Fibroblast of lung (primary cell): ENCODE measurements at places on chromosomes 6 and 20. TPM values are rescaled to one million over a fixed set of nuclear protein-coding genes. Genes with fewer than 3 reads are reported as not detected.
A peak's percentile ranks its signal among the peaks of the same experiment; 100 is the strongest.

- no peak overlapping the region for H3K4me3 ChIP-seq
- no peaks in the 10 kb centered on the region for H3K4me1 ChIP-seq
- peak; percentile 40 for DNase-seq
- H3K36me3 ChIP-seq: no peaks in the 10 kb centered on the region
- H3K27me3 ChIP-seq: no peaks in the 10 kb centered on the region
- H3K27ac ChIP-seq: no peak overlapping the region
These were observed 59.2 kb downstream of the PHF20 start for GRCh38 chr20:35831029-35831428.

DNA sequence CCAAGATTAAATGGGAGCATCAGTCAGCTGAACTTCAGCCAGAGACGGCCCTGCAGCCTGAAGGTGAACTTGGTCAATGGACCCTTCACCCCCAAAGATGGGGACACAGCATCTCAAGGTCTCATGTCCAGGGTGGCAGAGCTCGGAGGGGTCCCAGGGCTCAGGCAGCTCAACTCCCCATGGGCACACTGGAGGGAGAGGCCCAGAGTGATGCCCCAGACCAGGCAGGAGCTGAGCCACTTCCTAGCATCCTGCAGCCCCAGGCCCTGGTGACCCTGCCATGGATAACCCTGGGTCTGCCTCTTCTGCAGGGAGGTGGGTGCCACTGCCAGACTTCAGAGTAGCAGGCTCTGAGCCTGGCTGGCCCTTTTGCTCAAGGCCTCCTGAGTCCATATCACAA is 27.5 kb upstream of the EMILIN3 start:
- no peaks in the 10 kb centered on the region for H3K36me3 ChIP-seq
- no peaks in the 10 kb centered on the region for H3K27me3 ChIP-seq
- no peak overlapping the region for H3K4me3 ChIP-seq
- H3K4me1 ChIP-seq: no peaks in the 10 kb centered on the region

- no peak overlapping the region for H3K27ac ChIP-seq
- H3K27me3 ChIP-seq: no peaks in the 10 kb centered on the region
- DNase-seq: no peak
- H3K4me3 ChIP-seq: no peak overlapping the region
These were observed 129.2 kb downstream of the UNC5CL start for GRCh38 chr6:40909811-40910210.

DNA sequence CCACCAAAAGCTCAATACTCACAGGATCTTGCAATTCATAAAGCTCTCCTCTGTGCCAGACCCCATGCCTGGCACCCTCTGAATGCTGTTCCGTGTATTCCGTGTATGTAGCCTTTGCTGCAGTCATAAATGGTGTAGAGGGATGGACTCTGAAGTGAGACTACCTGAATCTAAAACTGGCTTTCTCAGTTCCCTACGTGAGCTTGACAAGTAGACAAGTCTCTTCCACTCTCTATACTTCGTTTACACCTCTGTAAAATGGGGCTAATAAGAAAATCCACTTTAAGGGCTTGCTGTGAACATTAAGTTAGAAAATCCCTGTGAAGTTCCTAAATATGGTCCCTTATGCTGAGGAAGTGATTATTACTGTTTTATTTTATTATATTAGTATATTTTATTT is 31.5 kb downstream of the PPP1R16B start:
- no peaks in the 10 kb centered on the region for H3K36me3 ChIP-seq
- no peak for DNase-seq
- H3K27me3 ChIP-seq: no peaks in the 10 kb centered on the region
- no peaks in the 10 kb centered on the region for H3K4me1 ChIP-seq
- H3K4me3 ChIP-seq: no peak overlapping the region
- H3K27ac ChIP-seq: no peak overlapping the region

GRCh38 chr6:66321017-66321416 is 614.0 kb upstream of the EYS start:
- no peaks in the 10 kb centered on the region for H3K27me3 ChIP-seq
- no peaks in the 10 kb centered on the region for H3K36me3 ChIP-seq
- no peak overlapping the region for H3K27ac ChIP-seq
- H3K4me1 ChIP-seq: no peaks in the 10 kb centered on the region

DNA sequence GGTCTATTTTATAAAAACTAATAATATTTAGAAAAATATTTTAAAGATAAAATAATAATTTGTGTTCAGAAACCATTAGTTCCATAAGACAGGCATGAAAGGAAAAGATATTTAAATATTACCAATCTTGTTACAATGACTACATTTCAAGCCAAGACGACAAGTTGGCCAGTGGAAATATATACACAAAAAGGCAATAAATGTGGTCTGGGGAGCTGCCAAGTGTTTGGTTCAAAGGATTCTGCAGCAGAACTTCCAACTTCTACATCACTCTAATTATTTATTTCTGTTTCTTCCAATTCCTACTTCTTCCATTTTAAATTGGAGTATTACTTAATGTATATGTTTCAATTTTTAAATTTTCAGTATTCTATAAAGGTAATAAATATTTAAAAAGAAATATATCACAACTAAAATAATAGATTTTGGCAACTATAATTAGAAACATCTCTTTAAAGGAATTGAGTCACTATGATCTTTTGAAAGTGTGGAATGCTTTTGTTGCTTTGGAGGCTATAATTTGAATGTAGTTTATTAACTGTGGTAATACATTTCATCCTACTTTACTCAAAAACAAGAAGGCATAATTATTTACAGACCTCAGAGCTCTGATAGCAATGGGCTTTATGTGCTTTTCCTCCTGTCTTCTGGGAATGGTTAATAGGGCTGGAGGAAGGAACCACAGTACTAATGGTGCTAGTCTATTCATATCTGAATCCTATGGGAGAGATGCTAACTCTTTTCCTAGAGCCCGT is 129.7 kb upstream of the FAM184A start:
- DNase-seq: peak; percentile 90
- no peak overlapping the region for H3K27ac ChIP-seq
- H3K4me3 ChIP-seq: no peak overlapping the region
- H3K36me3 ChIP-seq: peaks cover 2% of the 10 kb centered on the region
- H3K4me1 ChIP-seq: no peaks in the 10 kb centered on the region
- H3K27me3 ChIP-seq: no peaks in the 10 kb centered on the region

GRCh38 chr20:37407019-37407566 is 61.2 kb downstream of the SRC start:
- H3K27ac ChIP-seq: no peak overlapping the region
- H3K36me3 ChIP-seq: peaks cover 9% of the 10 kb centered on the region
- H3K4me1 ChIP-seq: peaks cover 4% of the 10 kb centered on the region
- peaks cover 26% of the 10 kb centered on the region for H3K27me3 ChIP-seq

DNA sequence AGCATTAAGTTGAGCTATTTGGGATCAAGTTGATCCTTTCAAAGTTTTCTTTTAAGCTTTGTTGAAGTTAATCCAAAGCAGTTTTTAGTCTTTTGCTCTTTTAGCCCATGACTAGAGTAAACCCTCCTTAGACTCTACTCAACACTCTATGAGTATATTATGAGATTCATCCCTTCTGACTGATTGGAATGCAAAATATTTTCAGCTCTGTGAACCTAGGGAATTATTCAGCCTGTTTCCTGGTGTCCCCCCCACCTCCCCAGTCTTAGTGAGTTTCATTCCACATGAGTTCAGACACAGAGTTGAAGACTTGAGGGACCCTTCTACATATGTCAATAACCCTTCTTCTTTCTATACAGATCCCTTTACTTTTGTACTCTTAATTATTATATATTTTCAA is 413.7 kb downstream of the RFPL4B start:
- H3K27ac ChIP-seq: no peak overlapping the region
- H3K36me3 ChIP-seq: no peaks in the 10 kb centered on the region
- DNase-seq: peak; percentile 31
- no peak overlapping the region for H3K4me3 ChIP-seq
- H3K27me3 ChIP-seq: no peaks in the 10 kb centered on the region

- no peak overlapping the region for H3K4me3 ChIP-seq
- peaks cover 6% of the 10 kb centered on the region for H3K4me1 ChIP-seq
- no peak overlapping the region for H3K27ac ChIP-seq
- H3K27me3 ChIP-seq: no peaks in the 10 kb centered on the region
- no peaks in the 10 kb centered on the region for H3K36me3 ChIP-seq
These were observed 17.2 kb upstream of the PREX1 start for GRCh38 chr20:48844996-48845395.

DNA sequence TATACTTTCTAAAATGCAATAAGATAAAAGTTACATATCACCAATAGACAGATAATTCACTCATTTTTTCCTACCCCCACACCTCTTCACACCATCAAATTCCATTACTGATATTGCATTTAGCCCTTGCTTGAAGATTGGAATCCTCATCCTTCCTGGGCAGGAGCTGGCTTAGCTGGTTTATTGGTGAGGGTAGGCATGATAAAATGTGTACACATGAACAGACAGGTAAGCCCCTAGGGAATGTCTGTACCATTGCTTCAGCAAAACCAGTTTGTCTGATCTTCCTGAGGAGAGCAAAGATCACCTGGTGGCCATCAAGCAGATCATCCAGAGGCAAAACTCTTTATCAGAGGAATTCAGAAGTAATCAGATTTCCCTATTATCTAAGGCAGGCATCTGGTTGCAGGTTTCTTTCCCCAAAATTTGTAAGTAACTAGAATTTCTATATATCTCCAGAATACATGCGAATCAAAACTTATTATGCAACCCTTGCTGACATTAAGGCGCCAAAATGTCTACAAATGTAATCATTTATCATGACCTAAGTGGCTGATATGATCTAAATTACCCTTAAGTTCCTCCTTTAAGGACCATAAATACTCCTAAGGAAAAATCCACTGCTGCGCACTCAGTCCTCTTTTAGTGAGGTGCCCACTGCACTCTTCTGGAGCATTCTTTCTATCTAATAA is 6.6 kb upstream of the FABP7 start:
- DNase-seq: no peak
- no peaks in the 10 kb centered on the region for H3K4me1 ChIP-seq
- H3K27me3 ChIP-seq: no peaks in the 10 kb centered on the region
- H3K4me3 ChIP-seq: no peak overlapping the region
- no peaks in the 10 kb centered on the region for H3K36me3 ChIP-seq

The PSMB1 gene
- total RNA-seq: 227 and 245 TPM in 2 replicates

The LIME1 gene
- total RNA-seq: 1.5 and 3.5 TPM in 2 replicates

The TGM3 gene
- total RNA-seq: under 0.01 TPM in 1 of 2 replicates, not detected in the other

The MAK gene
- total RNA-seq: not detected in 2 replicates
